D341Med (cell line): ENCODE measurements at places on chromosomes 7 and 10.

DNA sequence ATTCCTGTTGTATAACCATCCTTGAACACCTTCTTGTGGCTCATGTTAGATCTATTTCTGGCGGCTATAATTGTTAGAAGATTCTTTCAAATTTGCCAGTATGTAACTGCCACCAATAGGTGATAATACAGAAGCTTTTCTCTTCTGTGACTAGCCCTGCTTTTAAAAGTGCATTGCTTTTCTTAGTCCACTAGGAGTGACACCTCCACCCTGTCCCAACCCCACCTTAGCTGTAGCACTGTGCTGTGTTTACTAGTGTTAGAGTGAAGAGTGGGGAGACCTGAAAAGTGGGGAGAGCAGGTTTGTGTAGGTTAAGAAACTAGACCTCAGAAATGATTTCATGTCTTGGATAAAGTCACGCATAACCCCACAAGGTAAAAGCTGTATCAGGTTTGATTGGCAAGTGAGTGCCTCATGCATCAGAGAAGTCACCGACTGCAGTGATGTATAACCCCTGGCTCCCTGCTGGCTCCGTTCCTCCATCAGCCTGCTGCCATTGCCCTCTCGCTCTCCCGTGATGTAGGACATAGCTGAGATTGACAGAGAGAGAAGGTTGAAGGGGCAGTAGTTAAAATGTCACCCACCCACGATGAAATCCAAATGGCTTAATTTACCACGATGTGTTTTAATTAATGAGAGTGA lies 12.5 kb downstream of the NPVF start:
- no peak for DNase-seq

DNA sequence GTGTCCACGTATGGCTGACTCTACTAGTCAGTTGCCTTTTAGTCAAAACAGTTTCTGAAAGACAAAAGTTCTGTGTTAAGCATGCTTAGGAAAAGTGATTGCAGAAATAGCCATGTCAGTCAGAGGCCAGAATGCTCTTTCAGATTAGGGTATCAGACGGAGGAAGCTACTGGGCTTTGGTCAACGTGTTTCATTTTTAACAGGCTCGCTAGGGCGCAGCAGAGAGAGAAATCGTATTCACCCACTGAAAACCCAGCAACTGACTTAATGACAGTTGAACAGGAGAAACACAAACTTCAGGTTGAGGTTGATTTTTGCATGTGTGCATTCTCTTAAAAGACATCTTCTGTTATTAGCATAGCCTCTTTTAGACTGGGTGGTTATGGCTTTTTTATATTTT lies 322.6 kb upstream of the KIAA1217 start:
- no peak for DNase-seq

DNA sequence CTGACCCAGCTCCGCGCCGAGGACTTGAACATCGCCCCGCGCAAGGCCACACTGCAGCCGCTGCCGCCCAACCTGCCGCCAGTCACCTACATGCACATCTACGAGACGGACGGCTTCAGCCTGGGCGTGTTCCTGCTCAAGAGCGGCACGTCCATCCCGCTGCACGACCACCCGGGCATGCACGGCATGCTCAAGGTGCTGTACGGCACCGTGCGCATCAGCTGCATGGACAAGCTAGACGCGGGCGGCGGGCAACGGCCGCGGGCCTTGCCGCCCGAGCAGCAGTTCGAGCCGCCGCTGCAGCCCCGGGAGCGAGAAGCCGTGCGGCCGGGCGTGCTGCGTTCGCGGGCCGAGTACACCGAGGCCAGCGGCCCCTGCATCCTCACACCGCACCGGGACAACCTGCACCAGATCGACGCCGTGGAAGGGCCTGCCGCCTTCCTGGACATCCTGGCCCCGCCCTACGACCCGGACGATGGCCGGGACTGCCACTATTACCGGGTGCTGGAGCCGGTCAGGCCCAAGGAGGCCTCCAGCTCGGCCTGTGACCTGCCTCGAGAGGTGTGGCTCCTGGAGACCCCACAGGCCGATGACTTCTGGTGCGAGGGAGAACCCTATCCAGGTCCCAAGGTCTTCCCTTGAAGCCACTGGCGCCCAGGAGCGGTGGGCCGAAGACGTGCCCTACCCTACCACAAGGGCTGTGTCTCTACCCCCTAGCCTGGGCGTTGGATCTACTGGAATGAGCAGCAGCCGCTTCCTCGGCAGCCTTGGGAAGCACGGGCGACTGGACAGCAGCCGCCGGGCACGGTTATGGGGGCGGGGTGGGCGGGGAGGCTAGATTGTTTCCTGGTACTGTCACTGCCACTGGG lies 945 bp downstream of the ADO start:
- DNase-seq: peak; percentile 41

- DNase-seq: no peak
These were observed 1053.9 kb downstream of the KCNMA1 start for GRCh38 chr10:76583711-76584161.
